ENCODE measurements at places on chromosomes 2 and 18. TPM values are rescaled to one million over a fixed set of nuclear protein-coding genes. Genes with fewer than 3 reads are reported as not detected.

- H3K27me3 ChIP-seq = peaks cover 19% of the 10 kb centered on the region
- no peak for DNase-seq
- H3K4me3 ChIP-seq = no peak overlapping the region
These were observed 12.7 kb upstream of the ARID5A start for GRCh38 chr2:96523659-96524481.

GPR35 gene
- total RNA-seq = 0.39 TPM

GRCh38 chr2:168515502-168515901 is 59.4 kb downstream of the CERS6 start:
- peaks cover 16% of the 10 kb centered on the region for H3K4me1 ChIP-seq
- no peak for DNase-seq
- no peaks in the 10 kb centered on the region for H3K27me3 ChIP-seq

DNA sequence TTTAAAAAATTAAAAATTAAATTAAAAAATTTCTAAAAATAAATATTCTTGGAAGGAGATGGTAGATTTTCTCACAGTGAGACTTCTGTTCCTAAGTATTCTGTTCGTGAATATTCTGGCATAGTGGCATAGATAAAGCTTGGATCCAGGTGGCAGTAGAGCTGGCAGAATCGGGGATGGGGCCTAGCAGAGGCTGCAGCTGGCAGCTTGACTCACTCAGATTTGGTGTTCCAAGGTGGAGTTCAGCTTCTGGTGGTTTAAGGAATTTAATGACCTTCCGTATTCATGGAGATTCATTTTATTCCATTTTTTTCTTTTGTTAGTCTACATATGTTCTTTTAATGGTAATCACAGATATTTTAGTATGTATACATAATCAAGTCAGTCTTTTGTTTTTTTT is 19.9 kb downstream of the ARMC9 start:
- no peaks in the 10 kb centered on the region for H3K27me3 ChIP-seq
- no peaks in the 10 kb centered on the region for H3K4me1 ChIP-seq

DNA sequence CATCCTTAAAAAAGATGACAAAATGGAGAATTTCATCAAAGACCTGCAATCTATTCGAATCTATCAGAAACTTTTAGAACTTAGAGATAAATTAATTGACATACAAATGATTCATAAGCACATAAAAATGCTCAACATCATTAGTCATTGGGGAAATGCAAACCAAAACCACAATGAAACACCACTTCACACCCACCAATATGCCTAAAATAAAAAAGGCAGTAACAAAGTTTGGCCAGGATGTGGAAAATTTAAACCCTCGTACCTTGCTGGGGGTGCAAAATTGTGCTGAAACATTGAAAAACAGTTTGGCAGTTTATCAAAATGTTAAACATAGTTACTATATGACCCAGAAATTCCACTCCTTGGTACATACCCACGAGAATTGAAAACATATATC is 11.5 kb upstream of the EIF2AK3 start:
- no peaks in the 10 kb centered on the region for H3K36me3 ChIP-seq
- H3K27ac ChIP-seq = no peak overlapping the region
- DNase-seq = no peak

DNA sequence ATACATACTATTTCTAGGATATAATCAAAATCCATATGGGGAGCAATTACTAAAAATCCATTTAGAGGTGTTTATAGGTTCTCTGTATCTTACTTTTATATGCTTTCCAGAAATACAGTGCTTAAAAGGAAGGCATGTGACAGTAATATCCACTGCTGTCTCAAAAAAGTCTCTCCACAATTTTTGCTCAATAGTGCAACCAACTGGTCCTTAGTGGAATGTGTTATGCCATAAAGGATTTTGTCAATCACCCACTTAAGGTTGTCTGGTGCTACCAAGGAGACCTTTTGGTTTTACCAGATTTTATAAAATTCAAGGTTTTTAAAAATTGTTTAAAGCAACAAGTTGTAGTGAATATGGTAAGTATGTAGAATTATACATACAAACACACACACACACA is 328.5 kb upstream of the DSEL start:
- H3K27ac ChIP-seq = no peak overlapping the region
- H3K4me1 ChIP-seq = no peaks in the 10 kb centered on the region
- DNase-seq = no peak

NDC80 gene
- total RNA-seq = 38.9 TPM
